NCI-H187 treated with DMSO at 0.1 percent for 48 hours (cell line): ENCODE measurements at places on chromosomes 6 and 20.

- no peak for DNase-seq
Measured at GRCh38 chr6:15949982-15950381, 178.9 kb upstream of the MYLIP start.

DNA sequence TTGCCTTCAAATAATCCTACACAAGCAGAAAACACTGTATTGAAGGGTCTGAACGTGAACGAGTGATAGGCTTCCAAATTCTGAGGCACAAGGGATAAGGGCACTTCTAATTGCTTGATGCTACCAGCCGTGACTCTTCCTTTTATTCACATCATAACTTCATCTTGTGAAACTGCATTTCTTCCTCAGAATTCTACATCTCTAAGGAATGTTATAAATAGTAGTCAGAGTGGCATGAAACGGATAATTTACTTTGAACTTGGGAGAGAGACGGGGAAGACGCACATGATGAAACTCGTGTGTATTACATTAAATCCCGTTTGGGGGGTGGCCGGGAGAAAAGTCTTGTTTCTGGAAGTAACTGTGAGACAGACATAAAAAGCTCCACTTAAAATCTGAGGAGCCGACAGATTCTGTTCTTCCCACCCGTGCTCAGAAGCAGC, 754 bp downstream of the HDDC2 start:
- no peak for DNase-seq

GRCh38 chr6:68641172-68641571, 6.1 kb downstream of the ADGRB3 start:
- no peak for DNase-seq

DNA sequence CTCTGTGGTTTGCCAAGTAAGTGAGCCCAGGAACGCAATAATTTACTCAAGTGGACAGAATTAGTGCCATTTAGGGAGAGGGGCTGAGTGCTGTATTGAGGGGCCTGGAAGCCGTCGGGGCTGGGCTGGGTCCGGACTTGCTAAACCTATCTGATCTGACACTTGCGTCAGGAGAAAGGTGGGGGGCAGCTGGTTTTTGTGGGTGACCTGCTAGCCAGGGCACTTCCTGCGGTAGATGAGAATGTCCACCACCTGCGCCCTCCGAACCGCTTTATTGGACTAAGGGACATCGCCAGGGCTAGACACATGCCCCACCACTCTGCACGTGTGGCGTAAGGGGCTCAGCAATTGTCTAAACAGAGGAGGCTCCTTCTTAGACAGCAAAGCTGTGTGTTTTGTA, 139.1 kb downstream of the CDH4 start:
- no peak for DNase-seq

DNA sequence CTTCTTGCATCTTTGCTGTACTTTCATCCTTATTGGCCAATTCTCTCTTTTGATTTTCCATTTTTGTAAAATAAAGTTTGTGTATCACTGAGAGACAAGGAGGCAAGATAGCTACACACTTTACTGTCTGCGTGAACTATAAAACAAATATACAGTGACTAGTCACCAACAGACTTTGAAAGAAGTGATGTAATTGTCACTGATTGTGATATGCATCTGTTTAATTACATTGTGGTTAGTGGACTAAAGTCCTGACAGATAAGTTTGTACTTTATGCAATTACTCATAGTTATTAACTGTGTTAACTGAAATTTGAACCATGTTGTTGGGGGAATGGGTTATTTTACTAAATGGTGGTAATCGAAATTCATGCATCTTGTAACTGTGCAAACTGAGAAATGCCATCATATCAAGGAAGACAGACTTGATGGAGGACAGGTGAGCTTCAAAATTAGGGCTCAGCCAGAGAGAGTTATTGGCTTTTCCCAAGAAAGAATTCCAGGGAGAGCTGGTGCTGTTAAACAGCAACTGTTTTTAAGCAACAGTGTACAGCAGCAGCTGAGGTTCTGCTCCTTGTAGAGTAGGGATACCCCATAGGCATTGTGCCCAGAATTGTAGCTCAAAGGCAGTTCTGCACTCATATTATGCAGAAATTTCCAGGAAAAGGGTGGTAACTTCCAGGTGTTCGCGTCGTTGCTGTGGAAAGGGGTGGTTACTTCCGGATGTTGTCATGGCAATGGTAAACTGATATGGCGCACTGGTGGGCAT, 62.9 kb downstream of the EFHC1 start:
- DNase-seq = no peak

GRCh38 chr6:124974771-124975377, 12.6 kb downstream of the RNF217 start:
- DNase-seq = no peak

DNA sequence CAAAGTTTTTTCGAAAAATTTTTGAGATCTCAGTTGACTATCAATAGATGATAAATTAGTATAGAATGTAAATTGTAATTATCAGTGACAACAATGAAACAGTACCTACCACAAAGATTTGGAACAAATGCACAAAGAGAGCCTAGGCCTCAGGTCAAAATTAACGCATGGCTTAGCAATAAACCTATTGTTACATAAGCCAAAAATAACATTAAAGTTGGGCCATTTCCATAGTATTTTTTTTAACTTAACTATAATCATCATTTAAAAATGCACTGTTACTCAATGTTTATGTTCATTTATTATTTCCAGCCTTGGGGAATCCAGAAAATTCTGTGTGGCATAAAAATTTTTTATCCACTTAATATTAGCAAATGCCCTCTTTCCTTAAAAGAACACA, 117.0 kb downstream of the EPB41L2 start:
- DNase-seq = no peak

GRCh38 chr6:104252276-104252675, 607.4 kb downstream of the HACE1 start:
- no peak for DNase-seq

DNA sequence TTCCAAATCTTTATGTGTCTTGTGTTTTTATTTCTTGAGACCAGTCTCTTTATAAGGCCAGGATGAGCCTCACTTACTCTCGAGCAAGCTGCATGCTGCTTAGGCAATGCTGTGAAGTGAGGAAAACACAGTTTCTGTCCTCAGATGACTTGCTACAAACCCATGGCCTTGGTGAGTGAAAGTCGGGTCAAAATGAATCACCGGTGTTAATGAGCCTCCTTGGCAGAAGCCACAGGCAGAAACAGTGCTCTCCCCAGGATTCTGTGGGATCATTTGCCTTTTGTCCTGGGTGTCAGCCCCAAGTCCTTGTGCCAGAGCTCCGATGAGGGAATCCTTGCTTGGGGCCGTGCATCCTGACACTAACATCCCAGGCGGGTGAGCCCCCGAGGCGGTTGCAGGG, 482.5 kb downstream of the QKI start:
- DNase-seq = no peak

- DNase-seq = no peak
Measured at GRCh38 chr20:22974354-22974753, 60.8 kb upstream of the SSTR4 start.

GRCh38 chr6:36666826-36667591, 11.5 kb upstream of the CDKN1A start:
- DNase-seq = peak; percentile 35

DNA sequence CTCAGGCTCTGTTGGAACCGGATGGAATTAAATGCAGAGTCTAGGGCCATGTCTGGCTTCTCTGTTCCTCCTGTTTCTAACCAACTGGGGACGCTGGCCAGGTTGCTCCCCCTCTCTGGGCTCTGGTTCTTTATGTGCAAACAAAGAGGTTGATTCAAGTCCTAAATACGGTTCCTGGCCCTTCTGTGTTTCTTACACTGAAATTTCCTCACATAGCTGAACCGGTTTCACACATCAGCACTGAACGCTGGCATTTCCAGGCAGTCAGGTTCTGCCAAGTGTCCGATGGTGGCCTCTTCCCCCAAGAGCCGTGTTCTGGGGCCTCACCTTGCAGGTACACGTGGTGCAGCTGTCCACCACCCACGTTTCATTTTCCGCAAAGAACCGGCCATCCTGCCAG, 13.5 kb downstream of the THBS2 start:
- no peak for DNase-seq
